ENCODE measurements at places on chromosomes 4 and X.

DNA sequence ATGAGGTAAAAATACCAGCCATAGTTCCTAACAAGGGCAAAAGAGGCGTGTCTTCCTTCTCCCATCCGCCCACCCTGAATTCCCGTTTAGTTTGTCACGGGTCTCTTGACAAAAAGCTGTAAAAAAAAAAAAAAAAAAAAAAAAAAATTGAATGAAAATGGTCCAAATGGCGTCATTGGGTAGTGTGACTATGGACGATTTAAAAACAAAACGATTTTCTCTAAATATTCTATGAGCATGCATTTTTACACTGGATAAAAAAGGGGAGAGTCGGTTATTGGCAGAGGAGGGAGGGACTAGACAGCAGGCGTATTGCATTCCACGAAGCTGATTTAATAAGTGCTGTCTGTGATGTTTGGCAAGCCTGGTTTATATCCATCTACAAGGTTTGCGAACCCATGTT, at the start of gene FAM133A:
FAM133A (plus strand) TSS at position 338 of the 403 bp plus-strand sequence. CDS start 35,214 bp downstream, outside the sequence.
- DNase-seq, result no peak

- DNase-seq, result no peak
Measured at GRCh38 chrX:86348669-86349068, 200.4 kb downstream of the DACH2 start.

DNA sequence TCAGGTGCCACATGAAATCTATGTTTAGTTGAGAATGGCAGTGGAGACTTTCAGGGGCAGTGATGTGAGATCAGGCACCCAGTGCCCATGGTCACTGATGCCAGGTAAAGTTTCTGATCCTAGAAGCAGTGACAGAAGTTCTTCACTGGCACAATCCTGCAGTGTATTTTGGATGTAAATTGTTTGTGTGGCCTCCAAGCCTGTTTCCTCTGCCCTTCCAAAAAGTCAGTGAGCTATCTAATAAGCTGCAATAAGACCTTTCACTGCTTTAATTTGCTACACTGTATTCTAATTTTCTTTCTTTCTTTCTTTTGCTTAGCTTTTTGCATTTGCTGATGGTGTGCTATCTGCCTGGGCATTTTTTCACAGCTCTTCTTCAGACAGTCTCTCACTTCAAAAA, 1348.6 kb downstream of the ADGRL3 start:
- no peak for DNase-seq

- DNase-seq, result no peak
Measured at GRCh38 chr4:183399616-183400015, 44.8 kb upstream of the CDKN2AIP start.

GRCh38 chr4:112910109-112910736, 139.2 kb upstream of the ANK2 start:
- no peak for DNase-seq

DNA sequence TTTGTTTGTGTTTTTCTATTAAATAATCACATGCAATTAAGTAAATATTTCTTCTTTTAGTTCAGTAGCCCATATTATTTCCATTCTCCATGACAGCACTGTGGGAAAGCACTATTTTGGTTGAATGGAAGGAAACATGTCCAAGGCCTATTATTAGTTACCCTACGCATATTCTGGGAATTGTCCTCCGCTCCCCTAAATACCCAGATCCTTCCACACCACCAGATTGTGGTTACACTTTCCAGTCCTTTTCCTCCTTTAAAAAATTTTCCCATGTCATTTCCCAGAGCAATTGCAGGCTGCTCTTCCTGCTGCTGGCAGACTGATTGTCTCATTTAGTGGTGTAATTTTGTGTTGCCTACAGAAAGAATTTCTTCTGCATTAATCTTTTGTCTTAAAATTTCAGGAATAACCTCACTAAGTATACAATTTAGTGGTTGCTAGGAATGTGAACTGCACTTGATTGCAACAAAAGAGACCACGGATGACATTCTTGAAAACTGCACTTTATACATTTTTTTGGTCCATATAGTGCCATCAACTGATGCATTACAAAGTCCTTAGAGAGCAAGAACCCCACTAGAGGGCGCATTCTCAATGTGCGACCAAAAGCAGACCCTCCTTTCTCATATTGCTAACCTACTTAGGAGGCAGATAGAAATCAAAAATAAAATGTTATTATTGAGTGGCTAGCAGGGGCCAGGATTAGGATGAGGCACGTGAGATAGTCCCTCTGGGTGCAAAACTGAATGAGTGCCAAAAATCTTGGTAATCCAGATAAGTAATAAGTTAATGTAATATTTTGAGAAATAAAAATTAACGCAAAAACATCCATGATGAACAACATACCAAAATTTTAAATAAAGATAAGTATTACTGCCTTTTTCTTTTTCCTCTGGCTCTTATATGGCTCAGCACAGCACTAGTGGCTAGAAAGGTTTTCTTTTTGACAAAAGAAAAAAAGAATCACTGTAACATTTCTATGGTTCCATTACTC, 98.8 kb upstream of the IQCM start:
- DNase-seq, result no peak

GRCh38 chr4:95877636-95878035, 37.7 kb downstream of the PDHA2 start:
- no peak for DNase-seq

DNA sequence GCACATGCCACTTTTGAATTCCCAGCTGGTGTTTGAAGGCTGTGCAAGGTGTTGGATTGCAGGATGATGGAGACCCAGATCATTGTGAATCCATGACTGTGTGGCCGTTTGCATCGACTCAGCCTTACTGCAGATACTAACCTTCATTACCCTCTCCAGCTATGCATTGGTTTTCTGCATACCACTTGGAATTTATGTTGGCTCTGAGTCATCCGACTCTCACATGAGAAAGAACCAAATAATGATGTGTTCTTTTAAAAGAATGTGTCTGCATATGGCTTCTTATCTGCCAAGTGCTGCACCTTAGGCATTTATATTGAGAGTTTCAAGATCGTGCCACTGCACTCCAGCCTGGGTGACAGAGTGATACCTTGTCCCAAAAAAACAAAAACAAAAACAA, 106.7 kb upstream of the PRKX start:
- no peak for DNase-seq

GRCh38 chr4:103802766-103803165, 83.0 kb upstream of the TACR3 start:
- DNase-seq, result no peak

GRCh38 chr4:114156371-114156770, 176.9 kb upstream of the ARSJ start:
- no peak for DNase-seq

DNA sequence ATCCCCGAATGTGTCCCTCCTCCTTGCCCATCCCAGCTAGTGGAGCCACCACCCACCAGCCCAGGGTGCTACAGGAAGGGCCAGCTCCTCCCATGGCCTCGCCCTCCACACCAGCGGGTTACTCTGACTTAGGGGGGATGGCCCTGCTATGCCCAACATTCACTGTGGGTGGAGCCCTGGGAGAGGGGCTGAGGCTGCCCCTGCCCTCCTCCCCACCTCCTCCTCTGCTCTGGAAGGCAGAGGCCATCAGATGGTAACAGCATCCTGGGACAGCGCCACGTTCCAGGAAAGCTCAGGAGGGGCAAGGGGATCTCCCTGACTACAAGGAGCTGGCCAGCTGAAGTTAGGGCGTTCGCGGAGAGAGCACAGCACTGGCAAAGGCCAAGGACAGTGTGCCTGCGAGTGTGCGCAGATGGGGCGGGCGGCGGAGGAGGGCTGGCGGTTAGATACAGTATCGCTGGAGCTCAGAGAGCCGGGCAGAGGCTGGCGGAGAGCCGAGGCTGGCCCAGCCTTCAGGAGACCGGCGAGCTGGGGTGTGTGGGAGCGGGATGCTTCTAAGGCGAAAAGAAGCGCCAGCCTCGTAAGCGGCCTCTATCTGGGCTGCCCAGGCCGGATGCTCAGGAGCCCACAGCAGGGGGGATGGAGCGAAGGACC, 1.5 kb downstream of the JAKMIP1 start:
- no peak for DNase-seq

DNA sequence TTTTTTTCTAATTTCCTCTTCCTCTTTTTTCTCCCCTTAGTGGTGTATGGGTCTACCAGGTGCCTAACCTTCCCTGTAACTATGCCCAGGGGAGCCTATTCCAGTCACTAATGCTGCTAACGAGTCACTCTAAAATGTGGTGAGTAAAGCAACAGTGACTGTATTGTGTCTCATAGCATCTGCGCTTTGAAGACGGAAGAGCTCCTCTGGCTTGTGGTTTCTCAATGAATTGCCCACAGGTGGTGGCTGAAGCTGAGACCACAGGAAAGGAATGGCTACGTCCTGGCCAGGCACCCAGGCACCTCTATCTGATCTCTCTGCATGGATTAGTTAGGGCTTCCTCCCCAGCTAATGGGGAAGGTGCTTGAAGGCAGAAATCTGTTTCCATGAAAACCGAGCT, 763.5 kb upstream of the FRG1 start:
- DNase-seq, result no peak
